NCI-H2171 (cell line): ENCODE measurements at places on chromosomes 11 and 22.

DNA sequence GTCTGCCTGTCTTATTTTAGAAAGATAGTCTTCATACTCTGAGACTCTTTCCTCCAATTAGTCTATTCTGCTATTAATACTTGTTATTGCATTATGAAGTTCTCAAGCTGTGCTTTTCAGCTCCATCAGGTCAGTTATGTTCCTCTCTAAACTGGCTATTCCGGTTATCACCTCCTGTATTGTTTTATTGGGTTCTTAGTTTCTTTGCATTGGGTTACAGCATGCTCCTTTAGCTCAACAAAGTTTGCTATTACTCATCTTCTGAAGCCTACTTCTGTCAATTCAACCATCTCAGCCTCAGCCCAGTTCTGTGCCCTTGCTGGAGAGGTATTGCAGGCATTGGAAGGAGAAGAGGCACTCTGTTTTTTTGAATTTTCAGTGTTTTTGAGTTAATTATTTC, 21.0 kb upstream of the OR5AK2 start:
- no peak for DNase-seq

- DNase-seq: no peak
Measured at GRCh38 chr11:11157185-11157584, 195.9 kb downstream of the CSNK2A3 start.

- DNase-seq: no peak
Measured at GRCh38 chr11:67607507-67607906, 771 bp downstream of the NDUFV1 start.

DNA sequence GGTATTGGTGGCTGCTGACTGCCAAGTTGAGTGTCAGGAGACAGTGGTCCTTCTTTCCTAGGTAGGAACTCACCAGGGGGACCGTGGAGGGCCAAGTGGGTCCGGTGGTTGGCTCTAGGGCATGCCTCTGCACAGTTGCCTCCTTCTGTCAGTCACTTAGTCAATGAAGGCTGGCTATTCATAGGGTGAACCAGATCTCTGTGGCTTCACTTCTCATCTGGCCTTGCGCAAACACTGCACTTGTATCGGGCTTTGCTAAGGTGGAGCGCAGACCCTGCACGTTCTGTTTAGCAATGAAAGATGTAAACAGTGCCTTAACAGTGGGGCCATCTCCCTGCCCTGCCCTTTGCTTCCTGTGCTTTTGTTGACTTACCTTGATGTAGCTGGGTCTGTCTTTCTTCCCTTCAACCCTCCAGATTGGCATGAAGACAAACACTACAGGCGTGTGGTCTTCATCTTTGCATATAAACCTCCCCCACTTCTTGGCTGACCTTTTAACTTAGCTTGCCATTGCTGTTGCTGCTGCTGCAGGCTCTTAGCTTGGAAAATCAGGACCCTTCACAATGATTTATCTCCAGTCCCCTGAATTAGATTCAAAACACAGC, 6.7 kb upstream of the SORL1-AS1 start:
- DNase-seq: no peak

- DNase-seq: peak; percentile 36
Measured at GRCh38 chr11:47007579-47007978, 71.0 kb downstream of the CSTPP1 start.

GRCh38 chr11:22808571-22809197, 20.9 kb downstream of the SVIP start:
- DNase-seq: no peak

DNA sequence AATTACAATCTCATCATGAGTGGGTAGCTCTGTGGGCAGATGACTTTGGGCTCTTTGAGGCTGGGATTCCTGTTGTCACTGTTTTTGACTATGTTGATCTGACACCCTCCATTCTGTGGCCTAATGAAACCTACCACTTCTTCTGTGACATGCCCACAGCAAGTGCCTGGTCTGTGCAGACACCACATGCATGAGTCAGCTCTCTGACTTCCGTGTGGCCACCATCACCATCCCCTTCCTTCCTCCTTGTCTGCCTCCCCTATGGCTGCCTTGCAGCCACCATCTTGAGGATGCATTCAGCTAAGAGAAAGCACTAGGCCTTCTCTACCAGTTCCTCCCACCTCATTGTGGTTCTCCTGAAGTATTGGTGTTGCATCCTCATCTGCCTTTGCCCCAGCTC, 15.3 kb upstream of the OR10V1 start:
- no peak for DNase-seq

- no peak for DNase-seq
Measured at GRCh38 chr11:2293984-2294925, 7.5 kb downstream of the C11orf21 start.

DNA sequence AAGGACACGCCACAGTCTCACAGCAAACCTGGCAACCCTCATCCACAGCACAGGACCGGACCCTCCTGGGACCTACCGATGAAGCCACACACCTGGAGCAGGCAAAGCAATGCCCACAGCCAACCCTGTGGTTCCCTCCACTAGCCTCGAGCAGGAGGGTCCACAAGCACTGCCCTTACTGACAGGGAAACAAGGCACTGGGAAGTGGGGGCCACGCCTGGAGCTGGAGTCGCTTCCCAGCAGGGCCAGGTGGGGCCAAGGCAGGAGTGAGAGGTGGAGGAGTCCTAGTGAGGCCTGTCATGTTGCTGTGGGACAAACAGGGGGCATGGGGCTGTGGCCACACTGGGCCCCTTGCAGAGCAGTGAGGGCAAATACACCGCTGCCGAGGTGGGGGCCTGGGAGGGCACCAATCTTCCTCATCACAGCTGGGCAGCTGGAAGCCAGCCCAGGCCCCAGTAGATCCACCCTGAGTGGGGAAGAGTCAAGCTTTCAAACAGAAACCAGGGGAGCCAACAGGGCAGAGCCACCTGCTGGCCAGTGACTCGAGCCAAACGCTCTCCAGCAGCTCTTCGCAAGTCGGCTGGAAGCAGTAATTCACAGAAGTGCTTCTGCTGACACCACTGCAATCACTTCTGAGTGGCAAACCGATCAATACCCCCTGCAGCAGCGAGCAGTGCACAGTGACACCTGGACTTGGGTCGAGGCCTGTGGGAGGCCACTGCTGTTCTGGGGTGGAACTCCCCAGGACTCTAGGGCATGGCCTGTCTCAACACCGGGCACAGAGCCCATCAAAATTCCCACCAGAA, 13.7 kb downstream of the SULT4A1 start:
- no peak for DNase-seq

DNA sequence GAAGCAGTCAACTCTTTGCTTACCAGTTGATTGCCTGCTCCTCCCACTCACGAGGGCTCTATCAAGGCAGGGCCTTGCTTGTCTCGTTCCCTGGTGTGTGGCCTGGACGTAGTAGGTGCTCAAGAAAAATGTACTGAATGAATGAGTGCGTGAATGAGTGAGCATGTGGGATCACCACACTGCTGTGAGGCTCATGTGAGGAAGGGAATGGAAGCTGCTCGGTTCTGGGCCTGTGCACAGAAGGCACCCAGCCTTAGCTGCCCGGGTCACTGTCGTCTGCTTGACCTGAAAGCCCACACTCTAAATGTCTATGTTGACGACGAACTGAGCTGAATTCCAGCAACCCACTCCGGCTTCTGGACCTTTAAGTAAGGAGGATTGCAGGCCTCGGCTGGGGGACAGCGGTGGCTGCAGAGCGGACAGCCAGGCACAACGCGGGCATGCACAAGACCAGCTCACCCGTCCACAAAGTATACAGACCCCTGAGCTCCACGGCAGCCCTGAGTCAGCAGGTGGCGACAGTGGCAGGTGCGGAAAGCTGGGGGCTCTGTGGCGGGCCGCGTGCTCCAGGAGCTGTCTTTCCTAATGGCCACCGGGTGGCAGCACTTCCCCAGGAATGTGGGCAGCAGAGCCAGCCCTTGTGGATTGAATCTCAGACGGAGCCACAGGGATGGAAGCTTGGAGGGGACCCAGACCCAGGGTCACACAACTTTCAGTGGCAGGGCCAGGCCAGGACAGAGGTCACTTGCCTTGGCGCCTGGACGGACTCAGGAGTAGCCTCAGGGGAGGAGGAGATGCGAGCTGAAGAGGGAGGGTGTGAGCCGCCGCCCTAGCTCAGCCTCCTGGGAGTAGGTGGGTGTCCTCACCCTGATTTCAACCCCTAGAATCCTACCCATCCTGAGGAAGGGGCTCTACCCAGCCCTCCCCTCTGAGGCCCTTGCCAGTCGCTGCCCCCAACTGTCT, 5.0 kb upstream of the PICK1 start:
- peak; percentile 87 for DNase-seq

DNA sequence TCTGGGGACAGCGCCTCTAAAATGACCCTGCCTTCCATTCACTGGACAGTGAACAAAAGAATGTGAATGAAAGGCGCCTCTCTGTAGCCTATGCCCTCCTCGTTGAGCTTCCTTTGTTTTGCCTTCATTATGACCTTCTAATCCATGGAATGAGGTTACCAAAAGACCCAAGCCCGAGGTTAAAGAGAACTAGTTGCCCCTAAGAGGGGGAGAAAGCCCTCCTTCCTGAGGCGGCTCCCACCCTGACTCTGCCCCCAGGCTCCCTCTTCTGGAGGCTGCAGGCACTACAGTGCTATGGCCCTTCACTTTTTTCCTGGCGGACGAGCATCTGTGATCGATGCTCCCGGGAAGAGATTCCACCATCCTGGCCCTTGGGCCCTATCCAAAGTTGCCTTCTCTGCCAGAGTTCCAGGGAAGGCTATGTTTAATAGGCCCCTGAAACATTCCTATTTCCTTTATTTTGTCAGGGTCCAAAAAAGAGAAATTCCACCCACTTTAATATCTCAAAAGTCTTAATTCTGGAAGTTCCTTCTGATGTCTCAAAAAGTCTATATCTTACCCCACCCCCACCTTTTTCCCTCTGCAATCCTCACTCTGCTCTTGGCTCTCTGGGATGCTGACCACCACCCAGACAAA, 147.3 kb downstream of the FEZ1 start:
- DNase-seq: no peak

DNA sequence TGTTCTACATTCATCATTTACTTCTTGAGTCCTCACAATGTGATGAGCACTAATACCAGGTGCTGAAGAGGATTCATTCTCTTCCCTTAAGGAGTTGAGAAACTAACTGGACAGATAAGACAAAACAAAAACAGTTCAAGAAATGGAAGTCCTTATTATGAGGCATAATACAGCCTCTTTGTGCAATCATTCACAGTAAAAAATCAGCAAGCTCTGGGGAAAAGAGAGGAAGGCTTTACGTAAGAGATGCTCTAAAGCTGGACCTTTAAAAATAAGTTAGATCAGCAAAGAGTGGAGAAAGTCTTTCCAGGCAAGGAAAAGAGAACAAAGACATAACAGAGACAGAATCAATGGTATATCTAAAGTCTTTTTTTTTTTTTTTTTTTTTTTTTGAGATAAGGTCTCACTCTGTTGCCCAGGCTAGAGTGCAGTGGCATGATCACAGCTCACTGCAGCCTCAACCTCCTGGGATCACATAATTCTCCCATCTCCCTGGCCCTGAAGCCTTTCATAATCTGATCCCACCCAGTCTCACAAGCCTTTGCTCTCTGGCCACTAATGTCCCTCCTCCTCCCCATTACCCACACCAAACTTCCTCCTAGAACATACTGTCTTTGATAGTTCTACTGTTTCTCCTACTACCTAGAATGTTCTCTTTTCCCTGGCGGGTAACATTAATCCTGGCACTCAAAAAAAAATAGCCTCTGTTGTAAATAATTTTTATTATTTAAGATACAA, 40.9 kb downstream of the MRTFA start:
- DNase-seq: no peak

GRCh38 chr11:92070026-92070889, 154.4 kb upstream of the FAT3 start:
- DNase-seq: no peak

DNA sequence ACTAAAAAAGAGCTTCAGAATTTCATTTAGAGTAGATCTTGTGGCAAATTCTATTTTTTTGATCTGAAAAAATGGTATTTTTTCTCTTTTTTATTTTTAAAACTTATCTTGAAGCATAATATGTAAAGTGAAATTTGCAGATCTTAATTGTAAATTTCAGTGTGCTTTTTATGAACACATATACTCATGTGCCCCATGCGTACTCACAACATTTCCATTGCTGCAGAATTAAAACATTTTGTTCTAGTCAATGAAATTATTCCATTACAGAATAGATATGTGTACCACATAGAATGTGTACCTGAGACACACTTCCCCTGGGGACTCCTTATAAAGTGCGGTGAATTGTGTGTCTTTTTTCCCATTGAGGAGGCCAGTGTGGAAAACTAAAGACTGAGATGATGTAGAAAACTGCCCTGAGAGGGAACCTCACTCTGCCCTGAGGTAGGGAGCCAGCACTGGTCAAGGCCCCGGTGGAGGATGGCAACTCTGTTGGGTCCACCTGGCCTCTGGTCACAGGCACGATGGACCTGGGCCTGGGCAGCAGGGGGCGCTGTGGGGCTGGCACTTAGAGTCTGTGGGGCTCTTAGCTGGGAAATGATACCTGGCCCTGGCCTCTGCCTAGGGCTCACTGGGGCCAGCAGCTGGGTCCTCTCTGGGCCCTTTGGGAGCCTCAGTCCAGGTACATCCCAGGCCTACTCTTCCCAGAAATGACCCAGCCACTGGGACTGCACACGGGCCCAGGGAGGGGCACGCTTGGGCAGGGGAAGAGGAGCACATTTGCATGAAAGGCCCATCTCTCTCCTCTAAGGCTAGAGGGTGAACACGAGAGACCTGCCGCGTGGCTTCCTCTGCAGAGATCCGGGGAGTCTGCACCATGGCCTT, 77.9 kb upstream of the TOP3B start:
- DNase-seq: no peak

DNA sequence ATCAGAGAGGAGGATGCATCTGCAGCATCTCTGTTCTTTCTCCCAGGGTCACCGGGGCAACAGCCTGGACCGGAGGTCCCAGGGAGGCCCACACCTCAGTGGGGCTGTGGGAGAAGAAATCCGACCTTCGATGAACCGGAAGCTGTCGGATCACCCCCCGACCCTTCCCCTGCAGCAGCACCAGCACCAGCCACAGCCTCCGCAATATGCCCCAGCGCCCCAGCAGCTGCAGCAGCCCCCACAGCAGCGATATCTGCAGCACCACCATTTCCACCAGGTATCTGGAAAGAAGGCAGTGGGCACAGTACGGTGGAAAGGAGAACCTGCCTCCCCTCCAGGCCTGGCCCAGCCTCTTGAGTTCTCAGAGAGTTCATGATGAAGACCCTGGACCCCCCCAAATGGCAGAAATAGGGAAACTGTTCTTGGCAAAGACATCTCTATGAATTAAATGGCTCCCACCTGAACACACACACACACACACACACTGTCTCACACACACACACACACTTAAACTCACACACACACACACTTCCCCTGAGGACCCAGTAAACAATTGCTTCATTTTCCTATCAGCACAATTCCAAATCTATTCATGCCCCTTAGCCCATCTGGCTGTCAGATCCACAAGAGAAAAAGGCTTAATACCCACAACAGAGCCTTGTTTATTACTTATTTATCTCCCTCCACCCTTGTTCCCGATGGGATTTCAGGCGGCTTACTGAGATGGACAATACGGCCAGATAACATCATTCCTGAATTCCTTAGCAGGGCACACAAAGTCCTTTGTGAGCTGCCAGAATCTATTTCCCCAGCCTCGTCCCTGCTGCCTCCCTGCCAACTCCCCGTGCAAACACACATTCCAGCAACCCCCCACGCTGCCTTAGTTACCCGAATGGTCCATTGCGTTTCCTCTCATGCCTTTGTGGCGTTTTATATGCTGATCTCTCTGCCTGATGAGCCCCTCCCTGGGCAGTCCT, 8.1 kb downstream of the TMA7B start:
- DNase-seq: no peak
